Uterine smooth muscle cell (primary cell): ENCODE measurements at places on chromosomes 2 and 18. TPM values are rescaled to one million over a fixed set of nuclear protein-coding genes. Genes with fewer than 3 reads are reported as not detected.

The KLHL30 gene
- 0.62 TPM in 1 of 2 replicates, not detected in the other for total RNA-seq

The POU3F3 gene
- total RNA-seq = not detected in 2 replicates

The DAPL1 gene
- total RNA-seq = not detected in 2 replicates

The XIRP2 gene
- 1.00 and 1.2 TPM in 2 replicates for total RNA-seq

The LYPD1 gene
- 0.22 and 1.1 TPM in 2 replicates for total RNA-seq
